Epithelial cell of proximal tubule (primary cell): ENCODE measurements at places on chromosomes 13 and 19. TPM values are rescaled to one million over a fixed set of nuclear protein-coding genes. Genes with fewer than 3 reads are reported as not detected.

The FFAR3 gene
- not detected in 2 replicates for total RNA-seq

GRCh38 chr13:88857256-88857655 lies 1186.1 kb downstream of the SLITRK5 start:
- DNase-seq = no peak

GRCh38 chr13:98405690-98406344 lies 171.1 kb downstream of the STK24 start:
- DNase-seq = no peak

DNA sequence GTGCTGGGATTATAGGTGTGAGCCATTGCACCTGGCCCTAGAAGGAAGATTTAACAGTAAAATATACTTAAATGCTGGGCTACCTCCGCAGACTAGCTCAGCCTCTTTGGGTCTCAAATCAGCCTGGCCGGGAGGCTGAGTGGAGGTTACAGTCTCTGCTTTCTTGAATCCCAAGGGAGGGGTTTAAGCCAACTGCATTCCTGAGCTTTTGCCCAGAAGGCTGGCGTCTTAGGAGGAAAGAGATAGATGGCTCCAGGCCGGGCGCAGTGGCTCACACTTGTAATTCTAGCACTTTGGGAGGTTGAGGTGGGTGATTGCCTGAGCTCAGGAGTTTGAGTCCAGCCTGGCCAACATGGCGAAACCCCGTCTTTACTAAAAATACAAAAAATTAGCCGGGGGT lies 623 bp upstream of the C5AR1 start:
- DNase-seq = no peak

- DNase-seq = no peak
These were observed 3.4 kb downstream of the EIF3G start for GRCh38 chr19:10116085-10116865.

GRCh38 chr13:38543561-38543960 lies 143.3 kb upstream of the FREM2 start:
- no peak for DNase-seq

DNA sequence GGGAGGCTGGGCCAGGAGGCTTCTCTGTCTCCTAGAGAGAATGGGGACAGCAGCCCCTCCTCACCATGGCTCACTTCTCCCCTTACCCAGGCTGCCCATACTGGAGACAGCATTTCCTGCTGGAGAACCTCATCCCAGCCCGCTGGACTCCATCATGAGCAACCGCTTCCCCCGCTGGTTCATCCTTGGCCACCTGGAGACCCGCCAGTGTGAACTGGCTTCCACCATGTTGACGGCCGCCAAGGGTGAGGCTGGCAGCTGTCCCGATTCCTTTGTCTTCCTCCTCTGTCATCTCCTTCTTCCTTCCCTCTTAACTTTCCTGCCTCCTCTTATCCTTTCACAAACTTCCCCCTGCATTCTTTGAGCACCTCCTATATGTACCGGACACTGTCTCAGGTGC lies 28.0 kb downstream of the ZSWIM4 start:
- no peak for DNase-seq

DNA sequence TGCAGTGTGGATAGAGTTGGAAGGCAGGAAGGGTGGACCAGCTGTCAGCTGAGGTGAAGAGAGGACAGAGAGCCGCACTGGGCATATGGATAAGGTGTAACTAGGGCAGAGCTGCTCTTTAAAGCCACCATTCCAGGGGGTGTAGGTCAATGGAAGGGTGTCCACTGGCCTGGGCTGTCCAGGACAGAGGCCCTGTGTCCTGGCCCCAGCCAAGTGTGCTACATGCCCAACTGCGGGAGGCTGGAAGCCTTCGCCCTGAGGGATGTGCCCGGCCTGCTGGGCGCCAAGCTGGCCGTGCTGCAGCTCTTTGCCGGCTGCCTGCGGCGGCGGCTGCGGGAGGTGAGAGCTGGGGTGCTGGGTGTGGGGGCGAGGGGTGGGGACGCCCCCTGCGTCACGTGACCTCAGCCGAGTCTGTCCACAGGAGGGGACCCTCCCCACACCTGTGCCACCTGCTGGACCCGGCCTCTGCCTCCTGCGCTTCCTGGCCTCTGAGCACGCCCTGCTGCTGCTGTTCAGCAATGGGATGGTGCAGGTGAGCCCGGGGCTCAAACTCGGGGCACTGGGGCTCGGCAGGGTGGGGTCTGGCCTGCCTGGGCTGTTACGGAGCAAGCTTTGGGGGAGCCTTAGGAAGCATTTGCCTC lies 9.8 kb downstream of the PLK5 start:
- DNase-seq = no peak

GRCh38 chr19:55068950-55069864 lies 6.3 kb upstream of the RDH13 start:
- DNase-seq = no peak

DNA sequence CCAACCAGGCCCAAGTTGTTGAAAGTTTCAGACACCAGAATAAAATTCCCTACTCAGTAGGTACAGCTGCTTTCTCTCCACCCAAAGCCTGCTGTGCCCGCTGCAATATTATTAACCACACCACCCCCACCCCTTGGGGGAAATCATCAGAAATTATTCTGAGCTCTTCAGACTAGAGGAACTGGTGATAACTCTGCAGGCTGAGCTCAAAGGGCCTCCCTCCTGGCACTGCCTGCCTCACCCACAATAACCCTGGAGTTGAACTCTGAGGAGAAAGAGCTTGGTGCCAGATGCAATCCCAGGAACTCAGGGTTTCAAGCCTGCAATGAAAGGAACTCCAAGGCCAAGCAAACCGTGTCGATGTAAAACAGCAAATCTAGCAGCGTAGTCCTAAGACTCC lies 381.7 kb upstream of the ZNF507 start:
- DNase-seq = no peak

GRCh38 chr19:41815301-41815700 lies 18.9 kb downstream of the CEACAM3 start:
- DNase-seq = no peak

The EGLN2 gene
- total RNA-seq = 78.9 and 90.3 TPM in 2 replicates

The FAM216B gene
- not detected in 2 replicates for total RNA-seq

The CYP4F12 gene
- total RNA-seq = not detected in 2 replicates

GRCh38 chr19:56566904-56567273 lies 379 bp upstream of the ZNF470 start:
- DNase-seq = peak; percentile 4

GRCh38 chr19:1992759-1993260 lies 22.7 kb downstream of the BTBD2 start:
- DNase-seq = no peak

DNA sequence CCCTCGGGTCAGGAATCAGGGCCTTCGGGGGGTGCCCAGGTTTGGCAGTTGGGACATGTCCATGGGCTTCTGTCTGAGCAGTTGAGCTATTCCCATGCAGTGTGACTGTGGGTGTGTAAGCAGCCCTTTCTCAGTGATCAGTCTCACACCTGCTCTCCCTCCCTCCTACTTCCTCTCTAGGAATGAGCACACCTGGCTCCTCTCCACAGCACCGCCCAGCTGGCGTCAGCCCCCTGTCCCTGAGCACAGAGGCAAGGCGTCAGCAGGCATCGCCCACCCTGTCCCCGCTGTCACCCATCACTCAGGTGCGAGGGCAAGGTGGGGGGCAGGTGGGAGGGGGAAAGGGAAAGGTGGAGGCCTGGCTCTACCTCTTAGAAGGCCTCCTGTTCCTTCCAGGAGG lies 25.9 kb downstream of the COMP start:
- DNase-seq = no peak

GRCh38 chr19:1001538-1002166 lies 1.4 kb downstream of the GRIN3B start:
- DNase-seq = no peak

- no peak for DNase-seq
These were observed 127.6 kb downstream of the RNF17 start for GRCh38 chr13:24891476-24892108.

GRCh38 chr19:16473875-16474392 lies 2.2 kb upstream of the EPS15L1 start:
- no peak for DNase-seq

GRCh38 chr19:12596485-12596884 lies 14.1 kb downstream of the ZNF490 start:
- no peak for DNase-seq

DNA sequence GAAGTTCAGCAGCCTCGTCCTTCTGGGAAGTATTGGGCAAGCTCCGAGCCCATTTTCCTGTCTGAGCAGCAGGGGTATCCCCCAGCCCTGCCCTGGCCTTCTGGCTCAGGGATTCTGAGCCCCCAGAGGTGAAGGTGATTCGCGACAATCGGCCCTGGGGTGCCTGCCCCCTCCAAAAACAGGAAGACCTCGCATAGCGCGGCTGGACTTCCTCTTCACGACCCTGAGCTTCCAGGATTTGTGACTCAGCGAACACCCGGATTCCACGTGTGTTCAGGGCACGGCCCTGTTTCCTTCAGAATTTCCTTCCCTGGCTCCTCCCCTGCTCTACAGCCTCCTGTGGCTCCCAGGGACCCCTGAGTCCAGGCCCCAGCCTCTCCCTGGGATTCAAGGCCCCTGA lies at the start of gene SEMA6B:
SEMA6B (minus strand) TSS at position 116 of the 400 bp plus-strand sequence. CDS start 1,227 bp downstream, outside the sequence.
- no peak for DNase-seq

DNA sequence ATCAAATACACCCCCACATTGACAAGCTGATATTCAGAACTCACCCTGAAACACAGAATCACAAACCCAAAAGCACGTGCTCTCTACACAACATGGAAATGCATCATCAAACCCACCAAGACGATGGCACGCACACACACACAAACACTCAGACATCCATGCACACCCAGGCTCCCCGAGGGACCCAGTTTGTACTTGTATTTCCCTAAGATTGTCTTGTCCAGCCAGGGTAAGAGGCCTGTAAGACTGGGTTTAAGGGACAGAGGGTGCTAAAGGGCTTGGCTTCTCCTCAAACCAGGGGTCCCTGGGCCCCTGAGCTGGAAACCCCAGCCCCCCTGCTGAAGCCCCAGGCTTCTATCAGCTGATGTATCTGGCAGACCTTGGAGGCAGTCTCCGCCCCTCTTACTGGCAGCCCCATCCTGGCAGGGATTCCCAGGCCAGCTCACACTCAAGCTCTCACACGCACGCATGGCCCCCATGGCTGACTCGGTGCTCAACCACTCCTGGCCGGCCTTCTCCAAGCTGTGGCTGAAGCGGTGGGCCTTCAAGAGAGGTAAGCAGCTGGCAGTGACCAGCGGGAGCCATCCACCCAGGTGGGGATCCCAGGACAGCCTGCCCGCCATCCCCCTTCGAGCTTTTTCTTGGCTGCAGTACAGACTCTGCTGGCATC lies 6.5 kb downstream of the ARHGEF18 start:
- DNase-seq = no peak

The PPP1R37 gene
- 42.5 and 64.0 TPM in 2 replicates for total RNA-seq

The GIPC3 gene
- total RNA-seq = not detected in 2 replicates

GRCh38 chr13:99033814-99034213 lies 56.0 kb upstream of the DOCK9 start:
- DNase-seq = no peak

The C1QTNF9B gene
- not detected in 2 replicates for total RNA-seq

The CRB3 gene
- total RNA-seq = 58.9 and 63.1 TPM in 2 replicates

- no peak for DNase-seq
These were observed 12.6 kb upstream of the ZNF414 start for GRCh38 chr19:8526345-8527091.

The CLEC4M gene
- not detected in 2 replicates for total RNA-seq

DNA sequence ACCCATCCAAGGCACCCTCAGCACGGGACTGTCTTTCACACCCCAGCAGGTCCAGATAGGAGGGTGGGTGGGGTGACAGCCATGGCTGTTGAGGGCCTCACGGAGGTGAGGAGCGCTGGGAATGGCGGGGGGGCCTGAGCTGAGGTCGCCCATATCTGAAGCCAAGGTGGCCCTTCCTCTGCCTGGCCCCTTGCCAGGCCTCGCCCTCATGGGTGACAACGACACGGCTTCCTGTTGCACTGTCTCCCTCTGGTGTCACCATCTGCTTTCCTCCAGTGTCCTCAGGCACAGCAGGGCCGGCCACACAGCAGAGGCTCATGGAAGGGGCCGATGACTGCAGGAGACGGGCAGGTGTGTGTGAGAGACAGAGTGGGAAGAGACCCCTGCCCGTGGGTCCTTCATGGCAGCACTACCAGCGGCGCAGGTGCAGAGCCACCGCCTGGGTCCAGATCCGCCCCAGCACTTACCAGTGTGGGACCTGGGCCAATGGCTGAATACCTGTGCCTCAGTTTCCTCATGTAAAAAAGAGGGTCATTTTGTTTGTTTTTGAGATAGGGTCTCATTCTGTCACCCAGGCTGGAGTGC lies 8.1 kb upstream of the NKPD1 start:
- DNase-seq = no peak
